Central memory CD8-positive, alpha-beta T cell (primary cell): ENCODE measurements at places on chromosomes 11 and 22.

DNA sequence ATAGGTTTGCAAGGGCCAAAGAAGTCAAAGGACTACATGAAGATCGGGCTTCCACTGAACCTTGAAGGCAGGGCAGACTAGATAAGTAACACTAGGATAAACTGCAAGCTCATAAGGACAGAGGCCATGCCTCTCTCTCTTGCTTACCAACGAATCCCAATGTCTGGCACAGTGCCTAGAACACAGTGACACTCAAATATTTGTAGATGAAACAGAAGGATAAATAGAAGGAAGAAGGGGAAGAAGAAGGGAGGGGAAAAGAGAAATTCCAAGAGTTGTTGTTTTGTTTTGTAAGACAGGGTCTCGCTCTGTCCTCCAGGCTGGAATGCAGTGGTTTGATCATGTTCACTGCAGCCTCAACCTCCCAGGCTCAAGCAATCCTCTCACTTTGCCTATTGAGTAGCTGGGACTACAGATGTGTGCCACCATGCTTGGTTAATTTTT is 26.9 kb downstream of the SIK3 start:
- DNase-seq, result no peak
- no peak overlapping the region for H3K4me3 ChIP-seq
- H3K36me3 ChIP-seq, result peaks cover 26% of the 10 kb centered on the region
- H3K27me3 ChIP-seq, result no peaks in the 10 kb centered on the region
- peaks cover 69% of the 10 kb centered on the region for H3K4me1 ChIP-seq

GRCh38 chr11:95655536-95655935 is 134.0 kb downstream of the FAM76B start:
- peaks cover 38% of the 10 kb centered on the region for H3K27me3 ChIP-seq
- DNase-seq, result no peak

DNA sequence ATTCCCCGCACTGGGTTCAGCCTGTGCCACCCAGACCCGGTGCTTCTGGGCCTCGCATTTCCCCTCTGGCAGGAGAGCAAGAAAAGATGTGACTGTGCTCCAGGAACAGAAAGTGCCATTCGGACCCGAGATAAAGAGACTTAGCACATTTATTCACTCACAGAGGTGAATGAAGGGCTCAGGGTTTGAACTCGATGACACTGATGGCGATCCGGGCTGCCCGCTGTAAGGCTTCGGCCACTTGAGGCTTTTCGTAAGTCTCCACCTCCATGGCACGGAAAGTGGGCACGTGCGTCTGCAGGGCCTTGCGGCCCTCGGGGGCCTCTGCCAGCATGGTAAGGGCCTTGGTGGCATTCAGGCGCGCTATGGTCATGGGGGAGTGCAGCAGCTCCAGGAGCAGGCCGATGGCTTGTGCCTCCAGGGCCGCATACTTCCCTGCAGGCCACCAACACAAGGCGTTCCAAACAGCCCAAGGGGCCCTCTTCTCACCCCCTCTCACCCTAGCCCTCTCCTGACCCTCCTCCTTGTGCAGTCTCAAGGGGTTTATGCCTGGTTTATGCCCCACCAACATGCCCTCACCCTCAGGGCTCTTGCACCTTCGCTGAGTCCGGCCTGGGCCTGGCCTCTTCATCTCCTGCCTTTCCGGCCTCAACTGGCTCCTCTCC is 10.9 kb upstream of the GNAZ start:
- no peak overlapping the region for H3K4me3 ChIP-seq
- H3K27me3 ChIP-seq, result no peaks in the 10 kb centered on the region
- H3K36me3 ChIP-seq, result no peaks in the 10 kb centered on the region
- no peaks in the 10 kb centered on the region for H3K4me1 ChIP-seq

DNA sequence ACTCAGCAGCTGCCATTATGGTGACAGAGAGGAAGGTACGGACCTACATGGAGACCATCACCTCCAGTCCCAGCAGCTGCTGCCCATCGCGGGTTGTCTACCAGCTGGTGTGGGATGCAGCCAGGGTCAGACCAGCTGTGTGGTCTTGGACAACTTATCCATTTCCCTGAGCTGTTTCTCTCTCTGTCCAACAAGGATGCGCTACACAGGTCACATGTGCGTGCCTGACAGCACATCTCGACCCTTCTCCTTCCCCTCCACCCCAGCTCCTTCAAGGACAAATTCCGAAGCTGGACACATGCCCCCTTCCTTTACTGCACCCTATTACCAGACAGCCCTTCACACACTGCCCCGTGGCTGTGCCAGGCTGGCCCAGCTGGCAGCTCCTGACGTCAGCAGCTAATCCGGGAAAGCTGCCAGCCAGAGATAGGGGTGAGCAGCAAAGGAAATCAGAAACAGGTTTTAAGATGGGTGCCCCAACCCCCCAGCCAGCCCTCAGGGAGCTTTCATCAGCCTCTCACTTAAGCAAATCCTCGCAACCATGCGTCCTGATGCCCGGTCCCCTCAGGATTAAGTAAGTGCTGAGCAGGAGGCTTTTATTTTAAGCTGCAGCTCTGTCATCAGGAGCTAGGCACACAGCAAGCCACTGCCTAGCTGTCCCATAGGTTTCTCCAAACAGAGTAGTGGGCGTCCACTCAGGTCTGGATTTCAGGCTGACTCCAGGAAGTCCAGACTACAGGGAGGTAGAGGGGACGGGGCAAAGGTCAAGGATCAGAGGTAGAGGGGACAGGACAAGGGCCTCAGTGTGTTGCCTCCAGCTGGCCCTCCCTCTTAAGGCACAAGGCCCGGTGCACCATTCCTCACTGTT is 20.3 kb downstream of the TEF start:
- peaks cover 2% of the 10 kb centered on the region for H3K36me3 ChIP-seq
- peaks cover 6% of the 10 kb centered on the region for H3K4me1 ChIP-seq
- no peak overlapping the region for H3K27ac ChIP-seq
- no peak overlapping the region for H3K4me3 ChIP-seq

DNA sequence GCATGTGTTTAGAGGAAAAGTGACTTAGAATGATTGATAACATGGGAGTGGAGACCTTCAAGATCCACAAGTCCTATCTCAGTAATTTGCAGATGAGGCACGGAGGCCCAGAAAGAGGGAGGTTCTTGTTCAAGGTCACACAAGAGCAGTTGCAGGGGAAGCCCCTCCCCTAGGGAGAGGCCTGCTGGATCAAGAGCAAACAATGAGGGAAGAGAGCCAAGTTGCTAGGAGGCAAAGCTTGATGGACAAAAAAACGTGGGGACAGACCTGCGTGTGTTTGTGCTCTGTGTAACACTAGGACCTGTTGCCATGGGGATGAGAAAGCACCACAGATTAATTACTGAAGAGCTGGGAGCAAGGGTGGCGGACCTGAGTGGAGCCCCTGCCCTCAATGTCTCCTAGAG is 6.4 kb upstream of the MFRP start:
- H3K36me3 ChIP-seq, result peaks cover 6% of the 10 kb centered on the region
- no peak overlapping the region for H3K4me3 ChIP-seq
- DNase-seq, result no peak
- H3K4me1 ChIP-seq, result peaks cover 10% of the 10 kb centered on the region
- H3K27me3 ChIP-seq, result peaks cover 59% of the 10 kb centered on the region
- no peak overlapping the region for H3K27ac ChIP-seq

DNA sequence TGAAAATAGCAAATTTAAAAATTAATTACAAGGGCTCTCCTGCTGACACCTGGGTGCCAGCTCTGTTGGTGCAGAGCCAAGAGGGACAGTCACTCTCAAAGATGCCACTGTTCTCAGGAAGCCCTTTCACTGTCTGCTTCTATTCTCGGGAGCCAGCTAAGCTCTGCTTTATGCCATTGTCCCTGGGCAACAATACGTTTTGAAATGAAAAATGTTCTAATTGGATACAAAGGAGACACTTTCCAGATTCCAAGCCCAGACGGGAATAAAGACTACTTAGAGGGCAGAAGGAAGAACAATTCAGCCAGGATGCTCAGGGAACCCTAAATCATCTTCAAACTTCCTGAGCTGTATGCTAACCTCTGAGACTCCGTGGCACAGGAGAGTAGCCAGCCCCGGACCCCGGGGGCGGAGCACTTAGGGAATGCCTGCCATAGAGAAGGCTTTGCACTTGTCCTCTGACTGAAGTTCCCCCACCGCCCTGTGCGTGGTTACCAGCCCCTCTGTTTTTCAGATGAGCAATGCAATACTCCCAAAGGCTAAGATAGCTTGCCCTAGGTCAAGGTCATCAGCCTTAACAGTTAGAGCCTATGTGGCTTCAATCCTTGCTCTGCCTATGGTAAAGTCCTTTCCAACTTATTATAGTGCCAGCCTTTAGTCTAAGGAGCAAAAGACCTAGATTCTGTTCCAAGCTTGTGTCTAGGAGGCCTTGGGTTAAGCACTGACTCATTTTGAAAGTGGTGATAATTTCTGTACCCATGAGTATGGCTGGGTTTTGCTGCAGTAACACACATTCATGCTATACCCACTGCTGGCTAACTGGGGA is 150.9 kb downstream of the CACNA1I start:
- no peak overlapping the region for H3K27ac ChIP-seq
- H3K4me3 ChIP-seq, result no peak overlapping the region
- no peak for DNase-seq
- H3K4me1 ChIP-seq, result no peaks in the 10 kb centered on the region

DNA sequence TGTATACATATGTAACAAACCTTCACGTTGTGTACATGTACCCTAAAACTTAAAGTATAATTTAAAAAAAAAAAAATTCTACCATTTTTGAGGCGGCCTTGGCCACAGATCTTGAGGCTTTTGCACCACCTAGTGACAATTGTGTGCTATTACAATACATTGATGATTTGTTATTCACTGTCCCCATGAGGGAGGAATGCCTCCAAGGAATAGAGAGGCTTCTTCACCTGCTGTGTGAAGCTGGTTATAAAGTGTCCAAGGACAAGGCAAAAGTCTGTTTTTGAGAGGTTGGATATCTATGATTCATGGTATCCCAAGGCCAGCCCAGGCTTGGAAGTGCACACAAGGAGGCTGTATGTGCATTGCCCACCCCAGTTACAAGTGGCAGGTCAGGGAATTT is 30.7 kb downstream of the SLC22A25 start:
- no peak overlapping the region for H3K27ac ChIP-seq
- no peaks in the 10 kb centered on the region for H3K4me1 ChIP-seq
- H3K27me3 ChIP-seq, result peaks cover 66% of the 10 kb centered on the region
- no peak for DNase-seq
- H3K36me3 ChIP-seq, result peaks cover 2% of the 10 kb centered on the region

- no peak for DNase-seq
- H3K27me3 ChIP-seq, result peaks cover 2% of the 10 kb centered on the region
- no peak overlapping the region for H3K27ac ChIP-seq
- H3K4me1 ChIP-seq, result no peaks in the 10 kb centered on the region
- peaks cover 3% of the 10 kb centered on the region for H3K36me3 ChIP-seq
Measured at GRCh38 chr11:75369560-75370255, 18.2 kb upstream of the ARRB1 start.

GRCh38 chr11:16750417-16750816 is 12.0 kb downstream of the C11orf58 start:
- H3K4me1 ChIP-seq, result peaks cover 17% of the 10 kb centered on the region
- H3K36me3 ChIP-seq, result peaks cover 85% of the 10 kb centered on the region
- H3K4me3 ChIP-seq, result no peak overlapping the region

- no peak for DNase-seq
- no peak overlapping the region for H3K4me3 ChIP-seq
- no peak overlapping the region for H3K27ac ChIP-seq
- H3K27me3 ChIP-seq, result peaks cover 36% of the 10 kb centered on the region
- no peaks in the 10 kb centered on the region for H3K4me1 ChIP-seq
Measured at GRCh38 chr22:27720860-27721259, 80.7 kb downstream of the MN1 start.

DNA sequence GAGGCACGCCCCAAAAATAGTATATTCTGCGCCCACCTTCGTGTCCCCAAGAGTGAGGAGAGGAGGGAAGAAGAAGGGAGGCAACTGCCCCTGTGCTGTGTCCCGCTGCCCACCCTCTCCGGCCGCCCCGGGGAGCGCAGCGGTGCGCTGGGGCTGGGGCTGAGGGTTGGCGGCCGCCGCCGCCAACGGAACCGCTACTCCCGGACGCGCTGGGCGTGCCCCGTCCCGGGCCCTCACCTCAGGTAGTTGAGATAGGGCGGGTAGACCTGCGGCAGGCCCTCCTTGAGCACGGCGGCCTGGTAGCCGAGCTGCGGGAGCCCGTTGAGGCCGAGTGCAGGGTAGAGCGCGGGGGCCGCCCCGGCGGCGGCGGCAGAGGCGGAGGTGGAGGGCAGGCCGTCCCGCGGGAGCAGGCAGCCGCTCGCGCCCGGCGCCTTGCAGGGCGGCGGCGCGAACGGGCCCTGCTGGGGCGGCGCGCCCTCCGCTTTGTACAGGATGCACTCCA is 2.4 kb downstream of the PGR start:
- no peaks in the 10 kb centered on the region for H3K4me1 ChIP-seq
- no peak overlapping the region for H3K4me3 ChIP-seq
- peaks cover 1% of the 10 kb centered on the region for H3K36me3 ChIP-seq
- H3K27me3 ChIP-seq, result peaks cover 18% of the 10 kb centered on the region

- peaks cover 2% of the 10 kb centered on the region for H3K36me3 ChIP-seq
- peaks cover 27% of the 10 kb centered on the region for H3K27me3 ChIP-seq
- H3K4me3 ChIP-seq, result no peak overlapping the region
- H3K27ac ChIP-seq, result no peak overlapping the region
- H3K4me1 ChIP-seq, result no peaks in the 10 kb centered on the region
- DNase-seq, result no peak
Measured at GRCh38 chr11:110098645-110099044, 5.5 kb downstream of the ZC3H12C start.

- no peak for DNase-seq
- H3K4me3 ChIP-seq, result peak within 1 kb of the TSS; percentile 87
- peaks cover 32% of the 10 kb centered on the region for H3K4me1 ChIP-seq
- H3K36me3 ChIP-seq, result peaks cover 2% of the 10 kb centered on the region
Measured at GRCh38 chr11:2443881-2444820, at the start of gene TRPM5. Gene TRPM5 (minus strand): TSS chr11:2444514. CDS start chr11:2423036, 21,478 bp downstream.

GRCh38 chr22:35735542-35735941 is 17.9 kb downstream of the APOL5 start:
- no peak overlapping the region for H3K4me3 ChIP-seq
- no peak overlapping the region for H3K27ac ChIP-seq
- DNase-seq, result no peak
- no peaks in the 10 kb centered on the region for H3K36me3 ChIP-seq
- H3K27me3 ChIP-seq, result peaks cover 62% of the 10 kb centered on the region
- no peaks in the 10 kb centered on the region for H3K4me1 ChIP-seq

DNA sequence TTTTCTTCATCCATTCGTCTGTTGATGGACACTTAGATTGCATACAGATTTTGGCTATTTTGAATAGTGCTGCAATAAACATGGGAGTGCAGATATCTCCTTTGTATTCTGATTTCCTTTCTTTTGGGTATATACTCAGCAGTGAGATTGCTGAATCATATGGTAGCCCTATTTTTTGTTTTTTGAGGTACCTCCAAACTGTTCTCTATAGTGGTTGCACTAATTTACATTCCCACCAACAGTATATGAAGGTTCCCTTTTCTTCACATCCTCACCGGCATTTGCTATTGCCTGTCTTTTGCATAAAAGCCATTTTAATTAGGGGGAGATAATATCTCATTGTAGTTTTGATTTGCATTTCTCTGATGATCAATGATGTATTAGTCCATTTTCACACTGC is 96.1 kb downstream of the PRR5L start:
- H3K4me3 ChIP-seq, result peak overlapping the region; percentile 31
- H3K36me3 ChIP-seq, result peaks cover 41% of the 10 kb centered on the region
- H3K4me1 ChIP-seq, result peaks cover 60% of the 10 kb centered on the region

DNA sequence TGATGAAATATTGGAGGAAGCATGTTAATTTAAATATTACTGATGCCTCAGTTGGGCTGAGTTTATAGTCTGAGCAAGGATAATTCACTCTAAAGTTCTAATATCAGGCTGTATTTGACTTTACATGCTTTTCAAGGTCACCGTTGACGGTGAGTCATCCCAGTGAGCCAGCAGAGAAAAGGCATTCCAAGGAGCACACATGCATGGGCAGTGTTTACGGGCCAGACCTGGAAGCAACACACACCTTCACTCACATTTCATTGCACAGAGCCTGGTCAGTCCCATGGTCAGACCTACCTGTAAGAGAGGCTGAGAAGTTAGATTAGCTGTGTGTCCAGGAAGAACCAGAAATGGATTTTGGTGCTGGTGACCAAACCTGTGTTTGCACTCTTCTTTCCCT is 53.5 kb downstream of the COMMD9 start:
- no peaks in the 10 kb centered on the region for H3K36me3 ChIP-seq
- no peaks in the 10 kb centered on the region for H3K4me1 ChIP-seq
- DNase-seq, result no peak
- no peak overlapping the region for H3K4me3 ChIP-seq
- H3K27ac ChIP-seq, result no peak overlapping the region
- peaks cover 29% of the 10 kb centered on the region for H3K27me3 ChIP-seq
